ENCODE measurements at places on chromosomes 1 and 21.

DNA sequence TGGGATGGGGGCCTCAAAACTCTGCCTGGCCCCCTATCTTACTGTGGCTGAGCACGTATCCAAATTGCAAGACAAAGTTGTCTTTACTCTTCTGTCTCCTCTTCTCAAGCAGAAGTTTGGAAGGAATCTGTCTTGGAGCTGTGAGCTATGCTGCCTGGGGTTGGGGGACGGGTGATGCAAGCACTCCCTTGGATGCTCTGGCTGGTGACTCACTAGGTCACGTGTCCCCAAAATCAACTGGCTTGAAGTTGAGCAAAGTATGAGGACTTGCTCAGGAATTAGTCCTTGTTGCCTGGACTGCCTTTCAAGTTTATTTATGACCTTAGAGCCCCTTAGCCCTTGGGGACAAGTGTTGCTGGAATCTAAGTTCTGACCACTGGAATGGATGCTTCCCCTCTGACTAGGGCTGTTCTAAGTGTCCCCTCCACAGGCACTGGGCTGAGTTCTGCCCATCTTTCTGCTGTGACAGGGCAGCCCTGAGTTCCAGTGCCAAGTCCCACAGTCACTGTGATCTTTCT, 269.5 kb downstream of the HHAT start:
- DNase-seq = peak; percentile 57

DNA sequence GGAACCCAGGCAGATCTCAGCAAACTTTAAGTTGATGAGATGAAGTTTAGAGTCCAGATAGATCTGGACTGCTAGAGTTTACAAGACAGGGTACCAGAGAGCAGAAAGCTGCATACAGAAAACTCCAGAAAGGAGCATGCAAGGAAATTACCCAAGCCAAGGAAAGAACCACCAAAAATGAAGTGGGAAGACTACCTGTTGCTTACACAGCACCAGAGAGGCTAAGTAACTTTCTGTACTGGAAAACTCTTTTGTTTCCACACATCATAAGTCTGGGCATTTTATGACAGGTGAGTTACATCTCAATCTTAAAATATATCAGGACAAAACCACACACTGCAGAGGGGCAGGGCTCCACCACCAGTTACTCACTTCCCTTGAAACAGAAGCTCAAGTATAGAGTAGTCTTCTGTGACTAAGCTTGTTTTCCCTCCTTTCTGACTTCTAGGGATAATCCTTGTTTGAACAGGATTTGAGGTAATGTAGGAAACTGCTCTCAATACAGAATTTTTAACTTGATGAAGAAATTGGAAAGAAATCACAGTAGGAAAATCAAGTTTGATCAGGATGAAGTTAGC, 17.4 kb upstream of the GJA9 start:
- DNase-seq = no peak

GRCh38 chr21:30942192-30942591, 60.8 kb upstream of the KRTAP11-1 start:
- DNase-seq = peak; percentile 14

GRCh38 chr21:37297364-37297763, 30.2 kb upstream of the VPS26C start:
- no peak for DNase-seq

DNA sequence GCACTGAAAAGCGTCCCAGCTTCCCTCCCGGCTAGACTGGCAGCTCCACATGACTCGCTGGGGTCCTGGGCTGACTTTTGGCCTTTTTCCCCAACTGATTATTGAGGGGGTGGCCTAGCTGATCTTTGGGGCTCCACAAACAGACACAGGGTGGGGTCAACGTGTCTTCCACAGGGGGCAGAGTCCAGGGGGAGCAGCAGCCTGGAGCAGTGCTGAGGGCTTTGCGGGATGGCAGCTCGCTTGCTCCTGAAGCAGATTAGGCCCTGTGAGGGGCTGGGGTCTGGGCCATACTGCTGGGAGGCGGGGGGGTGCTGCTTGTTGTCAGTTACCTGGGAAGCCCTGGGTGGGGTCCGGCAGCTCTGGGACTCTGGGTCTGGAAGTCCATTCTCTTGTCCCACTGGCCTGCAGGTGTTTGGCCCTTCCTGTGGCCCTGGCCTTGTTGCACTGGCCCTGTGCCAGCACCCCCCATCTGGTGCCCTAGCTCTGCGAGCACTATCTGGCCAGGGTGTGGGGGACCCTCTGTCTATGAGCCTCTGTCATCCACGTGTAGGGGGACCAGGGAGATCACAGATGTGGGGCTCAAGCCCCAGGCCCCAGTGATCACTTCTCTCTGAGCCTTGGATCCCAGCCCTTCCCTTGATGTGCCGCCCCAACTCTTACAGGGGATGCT, 12.3 kb upstream of the HES5 start:
- no peak for DNase-seq

GRCh38 chr21:35316933-35317332, 267.8 kb upstream of the RUNX1 start:
- no peak for DNase-seq

- DNase-seq = no peak
Observed at GRCh38 chr1:49102752-49103151, 326.1 kb upstream of the BEND5 start.

GRCh38 chr1:79271759-79272158, 265.2 kb upstream of the ADGRL4 start:
- no peak for DNase-seq

- peak; percentile 32 for DNase-seq
Observed at GRCh38 chr21:37159053-37159776, 86.2 kb downstream of the TTC3 start.

DNA sequence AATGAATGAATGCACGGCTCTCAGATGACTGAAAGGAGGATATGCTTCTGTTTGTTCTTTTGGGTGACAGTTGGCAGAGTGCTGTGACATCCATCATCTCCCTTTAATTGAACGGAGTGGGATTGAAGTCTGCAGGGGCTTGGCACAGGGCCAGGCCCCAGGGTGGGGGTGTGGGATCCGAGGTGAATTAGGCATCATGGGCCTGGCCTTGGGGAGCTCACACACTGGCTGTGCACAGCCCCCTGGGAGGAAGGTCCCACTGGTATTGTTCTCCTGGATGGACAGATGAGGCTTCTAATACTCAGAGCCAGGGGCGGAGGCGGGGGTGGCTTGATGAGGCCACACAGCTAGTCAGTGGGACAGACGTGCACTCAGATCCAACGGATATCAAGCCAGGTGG, 19.3 kb downstream of the EPHB2 start:
- DNase-seq = no peak

DNA sequence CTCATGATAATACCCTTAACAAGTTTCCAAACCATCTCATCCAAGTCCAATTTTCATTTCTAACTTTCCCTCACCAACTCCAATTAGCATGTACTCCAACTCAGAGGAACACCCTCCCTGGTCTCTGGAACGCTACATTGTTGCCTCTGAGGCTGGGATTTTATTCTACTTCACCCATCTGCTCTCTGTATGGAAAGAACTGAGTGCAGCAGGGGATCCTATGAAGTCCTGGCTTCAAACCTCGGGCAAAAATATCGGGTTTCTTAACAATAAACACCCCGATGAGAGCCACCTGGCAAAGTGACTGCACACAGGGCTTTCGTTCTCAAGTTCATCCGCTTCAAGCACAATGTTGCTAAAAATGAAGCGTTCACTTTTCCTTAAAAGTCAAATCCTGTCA, 99.6 kb downstream of the CRB1 start:
- DNase-seq = no peak

DNA sequence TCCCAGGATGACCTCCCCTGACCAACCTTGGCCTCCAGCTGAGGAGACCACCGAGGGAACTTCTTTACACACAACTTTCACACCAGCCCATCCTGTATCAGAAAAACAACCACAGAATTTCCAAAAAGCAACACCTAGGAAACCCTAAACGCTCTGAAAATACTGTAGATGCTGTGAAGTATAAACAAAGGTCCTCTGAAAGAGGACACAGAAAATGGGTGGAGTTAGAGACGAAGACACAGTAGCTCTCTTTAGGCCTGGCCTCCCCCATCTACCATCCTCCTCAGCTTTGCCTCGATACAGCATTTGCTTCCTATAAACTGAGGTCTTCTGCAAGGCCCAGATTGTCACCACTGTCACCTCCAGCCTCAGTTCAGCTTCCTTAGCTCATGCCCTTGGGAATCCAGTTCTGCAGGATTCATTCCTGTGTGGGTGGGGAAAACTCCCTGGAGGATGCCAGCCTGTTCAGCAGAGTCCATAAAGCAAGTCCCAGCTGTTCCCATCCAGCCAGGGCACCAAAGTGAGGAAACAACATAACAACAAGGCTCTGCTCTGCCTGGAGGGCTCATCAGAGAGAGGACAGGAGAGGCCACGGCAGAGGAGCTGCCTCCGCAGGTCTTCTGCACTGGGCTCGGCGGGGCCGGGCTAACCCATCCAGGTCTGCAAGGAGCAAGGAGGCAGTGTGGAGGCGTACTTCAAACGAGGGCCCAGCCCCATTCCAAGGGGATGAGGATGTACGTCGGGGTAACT, 15.0 kb downstream of the PIK3C2B start:
- no peak for DNase-seq

DNA sequence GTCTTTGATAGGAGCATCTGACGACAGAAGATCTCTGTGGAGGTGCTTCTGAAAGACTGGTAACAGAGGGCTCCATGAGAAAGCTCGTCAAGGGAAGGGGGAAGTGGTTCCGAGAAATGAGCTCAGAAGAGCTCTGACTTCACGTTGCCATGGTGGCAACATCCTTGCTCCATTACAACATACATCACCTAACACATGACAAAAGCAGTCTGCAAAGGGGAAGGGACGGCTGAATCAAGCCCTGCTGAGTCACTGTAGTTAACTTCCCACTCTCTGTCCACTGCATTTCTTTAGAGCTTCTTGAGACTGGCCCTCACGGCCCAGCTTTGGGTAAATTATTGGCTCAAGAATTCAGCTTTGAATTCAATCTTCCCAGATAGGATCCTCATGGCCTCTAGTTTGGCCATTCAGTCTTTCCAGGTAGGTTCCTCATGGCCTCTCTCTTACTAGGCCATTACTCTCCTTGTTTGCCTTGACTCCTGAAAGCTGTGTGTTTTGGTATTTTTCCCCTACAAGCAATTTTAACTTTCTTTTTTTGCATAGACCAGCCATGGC, 88.0 kb upstream of the ZNF648 start:
- peak; percentile 78 for DNase-seq

GRCh38 chr21:18715606-18716005, 312.0 kb upstream of the TMPRSS15 start:
- DNase-seq = no peak

DNA sequence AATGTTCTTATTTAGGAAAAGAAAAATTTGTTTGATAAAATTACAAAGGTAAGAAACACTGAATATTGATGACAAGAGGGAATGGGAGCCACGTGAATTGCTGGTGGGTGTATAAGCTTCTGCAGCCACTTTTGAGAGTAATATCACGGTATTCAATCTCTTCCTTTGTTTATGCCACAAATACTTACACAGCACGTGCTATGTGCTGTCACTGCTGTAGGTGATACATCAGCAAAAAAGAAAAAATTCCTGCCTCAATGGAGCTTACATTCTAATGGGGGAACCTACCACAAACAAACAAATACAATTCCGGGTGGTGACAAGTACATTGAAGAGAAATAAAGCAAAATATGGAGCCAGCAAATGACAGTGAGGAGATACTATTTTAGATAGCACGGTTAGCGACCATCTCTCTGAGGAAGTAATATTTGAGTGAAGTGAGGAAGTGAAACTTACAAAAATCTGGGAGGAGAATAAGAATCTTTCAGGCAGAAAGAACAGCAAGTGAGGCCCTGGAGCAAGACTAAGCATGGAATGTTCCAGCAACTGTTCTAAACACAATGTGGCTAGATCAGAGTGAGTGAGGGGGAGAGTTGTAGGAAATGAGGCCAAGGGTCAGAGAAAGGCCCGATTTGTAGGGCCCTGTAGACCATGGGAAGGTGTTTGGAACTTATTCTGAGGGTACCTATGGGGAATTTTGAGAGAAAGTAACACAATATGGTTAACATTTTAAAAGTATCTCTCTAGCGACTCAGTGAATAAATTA, 2.6 kb upstream of the FCRLB start:
- no peak for DNase-seq

DNA sequence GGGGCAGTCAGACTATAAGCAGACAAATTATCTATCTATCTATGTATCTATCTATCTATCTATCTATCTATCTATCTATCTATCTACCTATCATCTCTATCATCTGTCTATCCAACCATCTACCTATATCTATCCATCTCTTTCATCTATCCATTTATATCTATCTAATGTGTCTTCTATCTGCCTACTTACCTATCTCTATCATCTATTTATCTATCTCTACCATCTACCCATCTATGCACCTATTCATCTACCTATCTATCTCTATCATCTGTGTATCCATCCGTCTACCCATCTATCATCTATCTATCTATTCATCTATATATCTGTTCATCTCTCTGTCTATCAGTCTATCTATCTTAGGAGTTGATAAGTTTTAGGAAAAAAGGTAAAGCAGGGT, 10.8 kb upstream of the COG2 start:
- DNase-seq = no peak

DNA sequence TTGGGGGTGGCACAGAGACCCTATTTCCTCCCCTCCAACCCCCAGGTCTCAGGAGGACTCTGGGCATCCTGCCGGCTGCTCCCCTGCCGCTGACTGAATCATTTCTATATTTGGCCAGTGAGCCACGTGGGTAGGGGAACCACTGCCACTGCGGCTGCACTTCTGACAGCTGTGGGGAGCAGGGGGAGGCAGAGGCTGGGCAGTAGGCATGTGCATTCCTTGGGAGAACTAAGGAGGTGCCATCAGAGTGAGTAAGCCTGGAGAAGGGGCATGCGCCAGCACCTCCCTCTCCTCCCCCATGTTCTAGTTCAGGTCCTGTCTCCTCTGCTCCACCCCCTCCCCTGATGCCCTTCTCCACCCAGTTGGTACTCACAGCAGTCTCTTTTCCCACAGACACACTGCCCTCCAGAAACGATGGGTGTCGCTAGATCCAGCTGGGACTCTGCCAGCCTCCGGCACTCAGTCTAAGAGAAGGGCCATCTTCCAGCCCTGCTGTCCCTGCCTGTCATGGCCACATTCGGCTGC, 12.0 kb downstream of the PPFIA4 start:
- peak; percentile 55 for DNase-seq

- DNase-seq = no peak
Observed at GRCh38 chr1:38584448-38585355, 274.9 kb downstream of the RRAGC start.

DNA sequence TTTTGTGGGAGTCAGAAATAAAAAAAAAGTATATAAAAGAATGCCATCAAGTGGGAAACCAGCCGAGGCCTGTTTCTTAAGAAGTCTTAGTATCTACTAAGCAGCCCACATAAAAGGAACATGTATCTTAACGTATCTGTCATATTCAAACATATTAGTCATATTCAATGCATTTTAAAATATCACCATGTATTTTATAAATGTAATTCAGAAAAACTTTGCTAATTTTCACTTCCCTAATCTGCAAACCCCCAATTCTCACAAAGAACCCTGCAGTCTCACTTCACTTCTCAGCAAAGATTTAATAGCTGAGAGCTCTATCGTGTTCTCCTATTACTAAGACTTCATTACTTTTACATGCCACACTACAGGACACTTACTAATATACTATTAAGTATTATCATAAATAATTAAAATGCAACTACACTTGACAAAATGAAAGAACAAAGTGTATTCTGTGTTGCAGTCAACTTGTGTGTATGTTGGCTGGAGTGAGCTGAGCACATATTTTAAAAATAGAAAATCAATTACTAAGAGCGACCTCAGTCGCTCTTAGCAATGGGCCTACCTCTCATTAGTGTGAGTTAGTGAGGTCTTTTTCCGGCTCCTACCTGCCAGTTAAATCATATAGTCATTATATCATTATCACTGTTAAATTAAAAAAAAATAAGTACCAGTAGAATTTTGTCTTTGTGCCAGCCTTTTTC, 484.3 kb downstream of the LMO4 start:
- no peak for DNase-seq

GRCh38 chr1:234505769-234506102, 26.8 kb upstream of the TARBP1 start:
- no peak for DNase-seq

Data from DMS53 (cell line).